ENCODE measurements at places on chromosomes 2 and 18.

GRCh38 chr2:207296265-207296948, 130.7 kb upstream of the KLF7 start:
- DNase-seq = no peak

DNA sequence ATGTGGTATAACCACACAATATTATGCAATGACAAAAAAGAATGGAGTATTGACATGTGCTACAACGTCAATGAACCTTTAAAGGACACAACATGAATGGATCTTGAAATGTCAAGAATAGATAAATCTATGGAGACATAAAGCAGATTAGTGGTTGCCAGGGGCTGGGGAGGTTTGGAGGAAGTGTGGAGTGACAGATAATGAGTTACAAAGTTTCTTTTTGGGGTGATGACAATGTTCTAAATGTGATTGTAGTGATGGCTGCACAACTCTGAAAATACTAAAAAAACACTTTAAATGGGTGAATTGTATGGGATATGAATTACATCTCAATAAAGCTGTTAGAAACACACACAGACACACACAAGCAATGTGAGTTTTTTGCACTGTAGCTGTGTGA, 37.4 kb upstream of the C1D start:
- DNase-seq = no peak

DNA sequence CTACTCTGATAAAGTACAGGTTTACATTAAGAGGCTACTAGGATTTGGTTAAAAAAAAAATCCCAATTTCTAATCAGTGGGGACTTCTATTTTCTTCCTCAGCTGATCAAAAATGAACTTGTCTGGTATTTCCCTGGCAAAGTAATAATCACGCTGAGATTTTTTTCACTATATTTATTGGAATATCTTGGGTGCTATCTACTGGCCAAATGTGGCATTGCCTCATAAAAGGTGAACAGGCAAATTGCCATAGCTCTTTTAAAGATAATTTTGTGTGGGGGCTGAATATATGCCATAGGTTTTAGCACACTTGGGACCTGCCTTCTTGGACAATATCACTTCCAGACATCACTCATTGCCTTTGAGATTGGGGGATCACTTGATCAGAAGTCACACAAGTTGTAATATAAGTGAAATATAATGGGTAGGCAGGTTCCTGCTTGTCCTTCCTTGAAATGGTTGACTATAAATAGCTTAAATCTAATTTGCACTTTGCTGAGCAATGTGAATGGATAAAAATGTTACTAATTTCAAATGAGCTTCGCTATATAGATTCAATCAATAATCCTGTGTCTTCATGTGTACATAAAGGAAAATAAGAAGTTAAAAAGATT, 7.0 kb upstream of the NXPH2 start:
- DNase-seq = no peak

DNA sequence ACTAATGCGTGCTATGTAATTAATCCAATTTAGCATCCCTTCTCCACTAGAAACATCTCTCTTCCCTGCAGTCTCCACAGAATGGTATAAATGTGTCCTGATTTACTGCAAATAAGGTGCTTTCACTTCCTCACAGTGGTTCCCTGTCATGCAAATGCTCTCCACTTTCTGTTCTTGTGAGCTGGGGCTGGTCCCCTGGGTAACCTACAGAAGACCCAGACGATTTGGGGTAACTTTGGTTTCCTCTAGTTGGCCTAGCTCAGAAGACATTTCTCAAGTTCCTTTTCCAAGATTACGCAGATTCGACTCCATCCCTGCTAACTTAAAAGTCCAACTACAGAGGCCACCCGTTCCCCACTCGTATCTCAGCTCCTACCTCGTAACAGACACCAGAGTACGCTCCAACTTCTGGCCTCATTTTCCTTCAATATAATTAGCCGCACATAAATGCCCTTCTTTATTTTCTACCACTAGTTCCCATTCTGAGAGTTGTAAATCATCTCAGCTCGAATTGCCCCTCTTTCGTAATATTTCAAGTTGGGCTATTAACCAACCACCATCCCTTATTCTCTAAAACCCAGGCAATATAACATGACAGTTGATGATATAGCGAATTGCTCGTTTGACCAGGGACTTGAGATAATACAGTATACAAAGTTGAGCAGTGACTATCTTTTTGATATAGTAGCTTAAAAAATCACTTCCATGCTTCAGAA, 28.8 kb upstream of the NEDD4L start:
- no peak for DNase-seq

DNA sequence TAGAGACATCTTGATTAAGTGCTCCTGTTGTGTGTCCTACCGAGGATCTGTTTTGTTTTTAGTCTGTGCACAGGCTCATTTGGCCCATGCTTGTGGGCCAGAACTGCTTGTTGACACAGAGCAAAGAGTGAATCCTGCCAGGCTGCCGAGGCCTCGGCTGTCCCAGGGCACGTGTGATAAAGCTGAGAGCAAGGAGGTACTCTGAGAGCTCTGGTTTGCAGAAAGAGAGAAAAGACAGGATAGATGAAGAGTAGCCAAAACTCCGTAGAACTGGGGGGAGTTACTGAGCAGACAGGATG, 175.1 kb downstream of the FAM210A start:
- no peak for DNase-seq

- DNase-seq = no peak
Observed at GRCh38 chr2:242060212-242060835, 190.8 kb downstream of the RTP5 start.

DNA sequence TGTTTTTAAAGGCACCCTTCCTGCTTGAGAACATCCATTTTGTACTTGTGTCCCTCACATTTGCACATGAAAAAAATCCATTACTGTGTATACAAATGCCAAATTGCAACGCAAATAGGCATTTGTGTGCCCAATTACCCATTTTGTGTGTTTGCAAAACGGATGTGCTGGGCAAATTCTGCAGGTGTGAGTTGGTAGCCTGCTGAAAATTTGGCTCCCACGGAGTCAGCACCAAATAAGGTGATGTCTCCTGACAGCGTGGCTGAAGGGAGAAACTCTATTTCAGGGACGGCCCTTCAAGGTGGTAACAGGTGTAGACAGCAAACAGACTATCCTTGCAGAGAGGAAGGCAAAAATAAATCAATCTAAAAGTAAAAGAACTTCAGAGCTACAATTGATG, 661.1 kb downstream of the BCL11A start:
- no peak for DNase-seq

DNA sequence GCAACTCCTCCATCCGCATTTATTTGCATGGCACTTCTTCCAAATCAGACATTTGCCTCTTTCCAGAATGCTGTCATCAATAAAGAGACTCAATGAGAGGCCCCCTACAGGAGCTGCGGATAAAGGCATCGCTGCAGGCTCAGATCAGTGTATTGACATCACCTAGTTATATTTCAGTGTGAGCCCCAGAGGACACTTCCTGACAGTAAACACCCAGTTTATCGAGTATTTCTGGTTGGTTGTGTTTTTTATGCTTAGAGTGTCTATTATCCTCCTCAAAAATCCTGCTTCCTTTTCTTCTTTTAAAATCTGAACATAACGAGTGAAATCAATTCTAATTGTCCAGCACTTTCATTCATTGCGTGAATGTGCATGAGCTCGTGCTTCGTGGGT, 38.8 kb downstream of the NRP2 start:
- no peak for DNase-seq
